Activated T-helper 17 cell treated with anti-CD3 and anti-CD28 coated beads, Interleukin-2, amount 50 U/mL, for 72 hours (primary cell): ENCODE measurements at places on chromosomes 13 and 19. TPM values are rescaled to one million over a fixed set of nuclear protein-coding genes. Genes with fewer than 3 reads are reported as not detected.
A peak's percentile ranks its signal among the peaks of the same experiment; 100 is the strongest.

Gene SYNGR4
- total RNA-seq: not detected

DNA sequence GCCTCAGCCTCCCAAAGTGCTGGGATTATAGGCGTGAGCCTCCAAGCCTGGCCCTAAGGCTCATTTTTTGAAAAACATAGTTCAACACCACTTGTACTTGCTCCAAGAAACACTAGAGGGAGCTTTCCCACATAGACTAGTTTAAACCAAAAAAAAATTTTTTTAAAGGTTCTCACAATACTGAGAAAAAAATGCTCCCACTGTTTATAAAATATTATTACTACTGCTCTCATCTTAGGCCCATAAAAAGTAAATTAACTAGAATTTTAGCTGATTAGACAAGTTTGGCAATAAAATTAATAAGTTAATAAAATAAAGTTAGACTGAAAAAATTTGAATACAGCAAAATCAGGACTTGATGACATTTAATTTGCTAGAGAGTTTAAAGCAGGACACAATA is 109.5 kb downstream of the TBC1D4 start:
- peak; percentile 56 for ATAC-seq

Gene CLEC4G
- total RNA-seq: not detected

GRCh38 chr13:98892821-98893220 is 85.0 kb downstream of the DOCK9 start:
- no peak for ATAC-seq

DNA sequence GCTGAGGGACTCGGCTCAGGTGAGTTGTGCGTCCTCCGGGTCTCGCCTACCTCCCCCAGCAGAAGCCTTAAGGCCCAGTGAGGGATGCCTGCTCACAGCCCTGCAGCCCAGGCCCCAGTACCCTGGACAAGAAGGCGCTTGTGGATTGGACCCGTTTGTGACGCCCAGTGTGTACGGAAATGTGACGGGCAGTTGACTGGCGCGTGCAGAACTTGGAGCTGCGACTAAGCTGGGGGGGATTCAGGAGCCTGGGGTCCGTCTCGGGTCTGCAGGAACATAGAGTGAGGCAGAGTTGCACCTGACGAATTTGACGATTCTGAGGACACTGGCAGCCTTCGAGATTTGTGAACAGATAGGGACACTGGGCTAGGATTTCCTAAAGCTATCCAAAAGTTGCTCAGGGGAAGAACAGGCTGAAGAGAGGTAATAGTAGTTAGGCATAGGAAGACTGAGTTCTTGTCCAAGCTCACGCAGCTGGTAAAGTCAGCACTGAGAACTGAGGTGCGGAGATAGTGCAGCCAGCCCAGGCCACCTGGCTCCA is 519 bp downstream of the ZNF551 start:
- ATAC-seq: no peak
